Stimulated activated CD8-positive, alpha-beta memory T cell treated with anti-CD3 and anti-CD28 coated beads, Interleukin-15, amount 100 ng/mL, for 4 hours (primary cell): ENCODE measurements at places on chromosomes 1 and 21.

GRCh38 chr21:25734654-25734903 lies 125 bp downstream of the ATP5PF start:
- DNase-seq = no peak

GRCh38 chr1:30275926-30276764 lies 447.2 kb downstream of the MATN1 start:
- DNase-seq = no peak

DNA sequence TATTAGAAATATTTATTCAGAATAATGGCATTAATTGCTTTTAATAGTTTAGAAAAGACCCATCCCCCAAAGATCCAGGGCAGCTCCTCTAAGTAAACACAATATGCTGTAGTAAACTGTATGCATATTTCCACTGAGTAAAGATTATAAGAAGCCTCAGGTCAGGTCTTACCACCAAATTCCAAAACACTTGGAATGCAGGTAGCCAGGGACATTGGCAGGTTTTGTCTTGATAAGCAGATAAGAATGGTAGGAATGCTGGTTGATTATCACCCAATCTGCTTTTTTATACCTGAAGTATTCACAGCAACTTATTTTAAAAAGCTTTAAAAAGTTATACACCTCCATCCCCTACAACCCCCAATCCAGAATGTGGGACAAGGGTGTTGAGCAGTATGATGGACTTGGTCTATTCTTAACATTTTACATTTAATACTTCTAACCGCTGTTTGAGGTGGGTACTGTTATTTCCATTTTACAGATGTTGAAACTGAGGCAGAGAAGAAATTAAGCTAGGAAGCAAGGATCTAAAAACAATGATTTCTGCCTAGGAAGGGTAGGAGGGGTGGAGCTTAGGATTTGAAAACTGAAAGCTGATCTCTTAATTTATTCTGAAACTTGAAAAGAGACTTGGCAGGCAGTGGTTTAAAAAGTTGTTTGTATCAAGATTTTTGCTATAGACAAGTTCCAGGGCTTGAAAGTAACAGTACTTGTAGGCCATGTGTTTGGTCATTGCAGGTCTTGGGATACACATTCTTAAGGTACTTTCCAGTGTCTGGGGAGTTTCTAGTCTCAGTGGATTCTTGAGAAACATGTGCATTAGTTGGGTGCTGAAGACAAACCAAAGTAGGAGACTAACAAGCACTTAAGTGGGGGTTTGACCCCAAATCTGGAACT lies 15.6 kb upstream of the THEM4 start:
- DNase-seq = no peak

- DNase-seq = no peak
These were observed 292.8 kb downstream of the HMCN1 start for GRCh38 chr1:186026946-186027345.

- DNase-seq = no peak
These were observed 4.5 kb upstream of the GALE start for GRCh38 chr1:23805025-23805424.
